ENCODE measurements at places on chromosomes 7 and 10. TPM values are rescaled to one million over a fixed set of nuclear protein-coding genes. Genes with fewer than 3 reads are reported as not detected.

DNA sequence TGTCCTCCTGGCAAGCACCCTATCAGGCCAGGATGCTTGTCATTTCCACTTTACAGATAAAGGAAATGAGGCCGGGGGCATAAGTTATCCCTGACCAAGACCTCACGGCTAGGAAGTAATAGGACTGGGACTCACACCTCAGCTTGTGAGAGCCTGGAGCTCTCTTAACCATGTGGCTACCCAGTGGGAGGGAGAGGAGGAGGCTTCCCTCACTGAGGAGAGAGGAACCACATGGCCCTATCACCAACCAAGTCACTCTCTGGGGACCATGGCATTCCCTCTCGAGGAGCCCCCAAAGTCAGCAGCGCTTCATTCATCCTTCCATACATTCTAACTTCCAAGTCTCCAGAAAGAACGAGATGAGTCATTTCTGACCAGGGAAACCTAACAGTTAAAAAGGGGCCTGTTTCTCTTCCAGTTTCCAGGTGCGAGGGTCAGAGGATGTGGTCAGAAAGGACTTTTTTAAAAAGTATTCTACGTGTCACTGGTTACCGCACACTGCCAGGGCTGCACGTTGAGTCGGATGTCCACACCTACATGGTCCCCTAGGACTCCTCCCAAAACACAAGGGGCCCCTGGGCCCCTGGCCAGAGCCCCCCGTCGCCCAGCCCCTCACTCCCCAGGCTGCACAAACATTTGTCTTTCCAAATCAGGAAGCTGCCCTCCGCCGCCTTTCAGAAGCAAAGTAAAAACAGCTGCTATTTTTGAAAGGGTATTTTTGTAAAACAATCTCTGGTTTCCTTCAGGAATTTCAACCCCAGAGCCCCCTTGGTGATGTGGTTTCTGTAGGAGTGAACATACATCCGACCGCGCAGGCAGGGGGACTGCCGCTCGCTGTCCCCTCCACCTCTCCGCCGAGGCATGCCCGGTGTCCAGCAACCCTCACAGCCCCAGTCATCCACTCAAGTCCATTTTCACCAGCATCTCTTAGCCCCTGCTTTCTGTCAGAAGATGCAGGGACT, 128.2 kb upstream of the CHST15 start:
- no peak for DNase-seq

DNA sequence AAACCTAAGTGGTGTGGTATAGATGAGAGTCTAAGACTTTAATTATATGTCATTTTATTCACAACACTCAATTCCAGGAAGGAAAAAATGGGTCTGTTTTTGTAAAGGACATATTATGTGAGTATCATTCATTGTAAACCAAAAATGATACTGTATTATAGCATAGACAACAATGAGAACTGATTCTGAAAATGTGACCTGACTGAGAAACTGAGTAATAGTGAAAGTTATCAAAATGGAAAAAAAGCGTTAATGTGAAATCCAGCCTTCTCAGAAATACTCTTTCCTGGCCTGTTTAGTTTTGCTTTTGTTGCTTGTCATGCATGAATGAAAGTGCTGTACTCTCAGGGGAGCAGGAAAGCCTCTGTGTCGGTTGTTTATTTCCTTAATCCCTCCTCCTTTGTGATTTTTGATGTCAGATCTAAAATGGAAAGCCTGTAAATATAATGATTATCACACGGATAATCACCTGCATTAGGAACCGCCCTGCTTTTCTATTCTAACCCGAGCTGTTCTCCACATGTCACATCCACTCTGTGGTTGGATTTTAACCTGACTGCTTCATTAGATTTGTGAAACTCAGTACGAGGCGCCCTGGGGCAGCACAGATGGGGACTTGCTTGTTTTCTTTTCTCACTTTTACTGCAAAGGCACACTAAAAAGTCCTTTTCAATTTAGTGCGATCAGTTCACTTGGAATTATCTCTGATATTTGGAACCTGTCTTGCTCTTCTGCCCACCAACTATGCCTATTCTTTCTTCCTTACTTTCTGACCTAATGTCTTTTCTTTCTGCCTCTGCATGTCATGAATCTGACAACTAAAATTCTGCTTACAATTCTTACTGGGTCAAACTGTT, 240.9 kb upstream of the KAT6B start:
- DNase-seq = peak; percentile 49

DNA sequence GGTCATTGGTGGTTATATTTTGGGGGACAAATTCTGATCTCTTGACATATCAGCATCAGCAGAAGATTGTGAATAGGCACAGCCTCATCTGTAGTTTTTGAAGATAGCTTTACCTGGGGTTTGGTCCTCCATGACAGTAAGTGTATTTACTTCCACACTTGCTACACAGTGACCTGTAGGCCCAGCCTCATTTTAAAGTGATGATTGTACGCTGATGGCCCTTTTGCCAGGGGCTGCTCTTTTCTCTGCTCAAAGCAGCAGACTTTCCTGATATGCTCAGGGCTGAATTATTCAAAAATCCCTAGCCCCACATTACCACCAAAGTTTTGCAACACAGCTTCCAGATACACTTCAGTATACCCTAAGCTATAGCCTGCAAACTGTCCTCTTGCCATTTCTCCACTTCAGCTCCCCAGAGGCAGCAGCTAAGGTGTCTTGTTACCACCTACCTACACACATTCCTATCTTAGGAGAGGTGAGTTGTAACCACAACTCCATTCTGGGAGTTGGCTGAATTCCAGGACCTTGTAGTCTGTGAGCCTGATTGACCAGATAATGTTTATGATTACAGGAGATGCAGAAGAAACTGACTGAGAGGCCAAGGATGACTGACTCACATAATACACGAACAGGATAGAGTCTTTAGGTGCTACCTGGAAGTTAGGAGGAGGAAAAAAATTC, 6.0 kb downstream of the ASB4 start:
- DNase-seq = peak; percentile 73

DNA sequence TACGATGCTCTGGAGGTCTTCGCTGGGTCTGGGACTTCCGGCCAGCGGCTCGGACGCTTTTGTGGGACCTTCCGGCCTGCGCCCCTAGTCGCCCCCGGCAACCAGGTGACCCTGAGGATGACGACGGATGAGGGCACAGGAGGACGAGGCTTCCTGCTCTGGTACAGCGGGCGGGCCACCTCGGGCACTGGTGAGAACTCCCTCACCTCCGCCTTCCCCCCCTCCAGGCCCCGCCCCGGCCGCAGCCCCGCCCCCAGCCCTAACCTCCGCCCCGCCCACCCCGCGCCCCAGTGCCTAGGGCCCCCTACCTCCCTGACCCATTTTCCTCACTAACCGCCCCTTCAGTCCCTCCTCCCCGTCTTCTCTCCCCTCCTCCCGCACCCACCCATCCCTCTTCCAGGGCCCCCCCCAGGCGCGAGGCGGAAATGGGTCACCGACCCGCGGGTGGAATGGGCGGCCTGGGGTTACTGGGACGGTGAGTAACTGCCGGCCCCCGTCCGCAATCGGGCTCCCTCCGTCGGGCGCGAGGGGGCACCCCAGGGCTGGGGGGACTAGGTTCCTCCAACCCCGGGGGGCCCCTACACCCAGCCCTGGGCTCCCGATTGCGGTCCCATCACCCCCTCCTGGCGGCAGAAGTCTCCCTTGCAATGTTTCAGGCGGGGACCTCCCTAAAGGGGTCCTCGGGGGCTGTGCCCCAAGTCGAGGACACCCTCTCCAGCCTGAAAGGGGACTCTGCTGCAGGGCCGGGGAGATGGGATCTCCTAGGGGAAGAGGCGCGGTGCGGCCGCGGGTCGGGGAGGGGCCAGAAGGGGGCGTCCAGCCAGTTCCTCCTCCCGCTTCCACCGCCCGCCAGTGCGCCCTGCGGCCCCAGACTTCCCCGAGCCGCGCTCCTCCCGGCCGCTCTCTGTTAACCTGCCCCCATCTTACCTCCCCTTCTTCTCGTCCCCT, 2.1 kb downstream of the PCOLCE start:
- DNase-seq = peak; percentile 67

DNA sequence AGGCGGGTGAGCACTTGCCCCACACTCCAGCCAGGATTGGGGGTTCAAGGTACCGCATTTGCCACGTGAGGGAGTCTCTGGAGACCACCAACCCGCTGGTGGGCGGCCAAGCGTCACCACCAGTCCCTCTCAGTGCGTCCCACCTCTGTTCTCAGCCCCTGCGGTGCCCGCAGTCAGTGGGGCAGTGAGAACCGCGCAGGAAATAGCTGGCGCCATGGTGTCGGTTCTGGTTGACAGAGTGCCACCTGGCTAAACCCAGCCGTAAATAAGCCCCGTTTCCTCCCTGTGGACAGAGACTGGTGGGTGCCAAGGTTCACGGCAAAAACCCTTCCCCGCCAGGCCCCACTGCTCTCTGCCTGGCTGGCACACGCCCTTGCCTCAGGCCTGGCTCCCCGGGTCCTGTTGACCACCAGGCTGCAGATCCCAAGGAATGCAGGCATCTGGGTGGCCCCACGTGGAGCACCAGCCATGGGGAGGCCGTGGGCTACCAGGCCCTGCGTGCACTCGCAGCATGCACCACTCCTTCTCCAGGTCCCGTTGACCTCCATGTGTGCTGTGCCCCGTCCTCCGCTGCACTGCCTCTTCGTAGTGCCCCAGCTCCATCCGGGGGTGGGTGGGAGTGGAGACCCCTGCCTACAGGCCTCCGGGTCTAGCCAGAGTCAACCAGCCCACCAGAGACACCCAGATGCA, 140.0 kb downstream of the LHPP start:
- no peak for DNase-seq

DNA sequence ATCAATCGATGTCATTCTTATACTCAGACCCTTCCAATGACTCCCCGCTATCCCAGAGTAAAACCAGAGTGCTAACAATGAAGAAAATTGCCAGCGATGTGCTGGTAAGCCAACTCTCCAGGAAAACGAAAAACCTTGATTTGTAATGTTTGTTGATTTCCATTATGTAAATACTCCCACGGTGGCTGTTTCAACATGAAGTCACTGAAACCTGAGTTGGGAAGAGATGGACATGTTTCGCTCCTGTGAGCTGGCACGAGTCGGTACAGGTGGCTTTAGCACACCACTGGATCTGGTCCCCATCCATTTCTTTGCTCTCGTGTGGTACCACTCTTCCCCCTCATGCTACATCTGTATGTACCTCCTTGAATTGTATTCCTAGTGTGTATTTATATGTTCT, 52.9 kb downstream of the AP3M1 start:
- no peak for DNase-seq

- DNase-seq = no peak
Measured at GRCh38 chr7:48976253-48976652, 51.9 kb downstream of the CDC14C start.

- no peak for DNase-seq
Measured at GRCh38 chr10:52353205-52353604, 39.1 kb downstream of the DKK1 start.

DNA sequence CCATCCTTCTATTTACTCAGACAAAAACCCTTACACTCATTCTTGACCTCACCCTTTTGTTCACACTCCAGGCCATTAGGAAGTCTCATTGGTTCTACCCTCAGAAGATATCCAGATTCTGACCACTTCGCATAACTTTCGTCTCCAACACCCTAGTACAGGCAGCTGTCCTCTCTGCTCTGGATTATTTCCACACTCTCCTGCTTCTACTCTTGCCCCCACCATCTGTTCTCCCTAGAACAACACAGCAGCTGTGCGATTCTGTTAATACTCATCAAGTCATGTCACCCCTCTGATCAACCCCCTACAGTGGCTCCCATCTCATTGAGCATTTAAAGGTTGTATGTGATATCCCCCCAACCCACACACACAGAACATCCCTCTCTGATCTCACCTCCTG, 15.5 kb upstream of the TRIL start:
- no peak for DNase-seq

GRCh38 chr10:60564475-60564874, 174.8 kb upstream of the ANK3 start:
- DNase-seq = no peak

The HOXA6 gene
- total RNA-seq = 0.96 TPM

The RFC2 gene
- 50.5 TPM for total RNA-seq

The SCIN gene
- total RNA-seq = 18.8 TPM

The GSAP gene
- 4.7 TPM for total RNA-seq
